ENCODE measurements at places on chromosomes 16 and 17. TPM values are rescaled to one million over a fixed set of nuclear protein-coding genes. Genes with fewer than 3 reads are reported as not detected.

DNA sequence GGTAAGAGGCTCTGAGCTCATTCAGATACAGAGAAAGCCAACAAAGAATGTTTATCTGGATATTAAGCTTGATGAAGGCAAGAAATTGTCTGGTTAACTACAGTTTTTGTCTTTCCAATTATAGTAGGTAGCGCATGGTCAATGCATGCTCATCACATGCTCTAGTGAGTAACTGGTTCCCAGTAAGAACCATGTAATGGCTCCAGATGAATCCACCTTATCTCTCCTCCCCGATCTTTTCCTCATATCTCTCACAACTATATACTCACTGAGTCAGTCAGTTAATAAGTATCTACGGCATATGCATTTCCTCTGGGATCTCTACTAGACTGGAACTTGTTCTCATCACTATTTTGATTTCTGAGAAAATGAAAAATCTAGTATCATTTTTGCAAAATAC lies 340.7 kb upstream of the DYNLRB2 start:
- no peak for DNase-seq
- H3K36me3 ChIP-seq: no peaks in the 10 kb centered on the region
- H3K27me3 ChIP-seq: no peaks in the 10 kb centered on the region
- H3K4me1 ChIP-seq: no peaks in the 10 kb centered on the region
- no peak overlapping the region for H3K27ac ChIP-seq

MLKL gene
- total RNA-seq: 4.6 TPM

DNA sequence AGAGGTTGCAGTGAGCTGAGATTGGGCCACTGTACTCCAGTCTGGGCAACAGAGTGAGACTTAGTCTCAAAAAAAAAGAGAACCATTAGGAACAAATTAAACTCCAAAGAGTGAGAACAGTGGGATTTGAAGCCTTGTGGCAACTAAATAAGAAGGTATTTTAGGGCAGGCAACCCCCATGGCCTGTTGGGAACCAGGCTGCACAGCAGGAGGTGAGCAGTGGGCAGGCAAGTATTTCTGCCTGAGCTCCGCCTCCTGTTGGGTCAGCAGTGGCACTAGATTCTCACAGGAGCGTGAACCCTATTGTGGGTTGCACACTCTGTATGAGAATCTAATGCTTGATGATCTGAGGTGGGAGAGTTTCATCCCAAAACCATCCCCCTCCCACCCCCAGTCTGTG lies 57.6 kb upstream of the MED9 start:
- no peak overlapping the region for H3K27ac ChIP-seq
- no peak for DNase-seq
- H3K27me3 ChIP-seq: no peaks in the 10 kb centered on the region
- H3K36me3 ChIP-seq: no peaks in the 10 kb centered on the region
- peaks cover 31% of the 10 kb centered on the region for H3K4me1 ChIP-seq

NPIPB13 gene
- 3.0 TPM for total RNA-seq

ZG16B gene
- 2.4 TPM for total RNA-seq

GRCh38 chr17:56970974-56971373 lies 7.0 kb upstream of the SCPEP1 start:
- no peaks in the 10 kb centered on the region for H3K27me3 ChIP-seq
- no peaks in the 10 kb centered on the region for H3K36me3 ChIP-seq
- H3K4me3 ChIP-seq: no peak overlapping the region
- DNase-seq: no peak

DNA sequence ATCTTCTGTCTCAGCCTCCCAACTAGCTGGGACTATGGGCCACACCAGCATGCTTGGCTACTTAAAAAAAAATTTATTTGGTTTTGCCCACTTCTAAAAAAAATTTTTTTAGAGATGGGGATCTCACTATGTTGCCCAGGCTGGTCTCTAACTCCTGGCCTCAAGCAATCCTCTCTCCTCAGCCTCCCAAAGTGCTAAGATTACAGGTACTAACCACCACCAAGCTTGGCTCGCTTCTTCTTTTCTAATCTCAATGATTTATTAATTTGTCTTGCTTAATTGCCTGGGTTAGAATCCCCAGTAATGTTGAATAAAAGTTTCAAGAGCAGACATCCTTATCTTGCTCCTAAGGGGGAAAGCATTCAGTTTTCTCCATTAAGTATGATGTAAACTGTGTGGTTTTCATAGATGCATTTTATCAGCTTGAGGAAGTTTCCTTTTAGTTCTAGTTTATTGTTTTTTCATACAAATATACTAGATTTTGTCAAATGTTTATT lies 65.8 kb upstream of the NACA2 start:
- H3K27me3 ChIP-seq: no peaks in the 10 kb centered on the region
- H3K4me3 ChIP-seq: no peak overlapping the region
- H3K4me1 ChIP-seq: no peaks in the 10 kb centered on the region
- no peak overlapping the region for H3K27ac ChIP-seq
- H3K36me3 ChIP-seq: no peaks in the 10 kb centered on the region

- peaks cover 18% of the 10 kb centered on the region for H3K36me3 ChIP-seq
- no peaks in the 10 kb centered on the region for H3K4me1 ChIP-seq
- no peak overlapping the region for H3K4me3 ChIP-seq
- no peak overlapping the region for H3K27ac ChIP-seq
Observed at GRCh38 chr16:56462064-56462796, 10.9 kb downstream of the OGFOD1 start.

DNA sequence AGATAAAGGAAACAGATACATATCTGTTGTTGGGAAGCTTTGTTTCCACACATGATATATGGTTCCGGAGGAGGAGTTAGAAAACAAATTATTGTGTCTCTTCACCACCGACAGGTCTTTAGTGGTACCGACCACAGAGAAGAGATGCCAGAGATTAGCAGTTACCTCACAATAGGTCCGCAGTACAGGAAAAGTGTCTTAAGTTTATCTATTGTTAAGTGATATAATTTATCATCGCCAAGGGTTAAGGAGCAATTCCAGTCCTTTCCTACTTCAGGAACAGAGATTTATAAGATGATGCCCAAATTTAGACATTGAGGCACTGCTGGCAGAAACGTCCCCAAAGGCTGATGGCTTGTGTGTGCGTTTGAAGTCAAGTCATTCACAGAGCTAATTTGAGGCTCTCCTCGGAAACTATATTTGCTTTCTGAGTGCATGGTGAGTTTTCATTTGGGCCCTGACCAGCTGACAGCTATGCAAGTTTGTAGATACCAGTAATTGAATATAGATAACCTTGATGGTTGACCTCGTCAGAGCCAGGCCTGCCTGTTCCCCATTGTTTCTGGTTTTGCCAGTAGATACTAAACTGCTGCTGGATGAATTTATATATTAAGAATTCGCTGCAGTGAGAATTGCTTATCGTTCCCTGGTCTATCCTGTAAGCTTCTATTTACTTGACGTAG lies 196.4 kb upstream of the IRX3 start:
- DNase-seq: peak; percentile 5
- no peaks in the 10 kb centered on the region for H3K36me3 ChIP-seq
- no peaks in the 10 kb centered on the region for H3K4me1 ChIP-seq
- H3K27me3 ChIP-seq: no peaks in the 10 kb centered on the region
- H3K4me3 ChIP-seq: no peak overlapping the region
- no peak overlapping the region for H3K27ac ChIP-seq

- no peak overlapping the region for H3K27ac ChIP-seq
- H3K36me3 ChIP-seq: no peaks in the 10 kb centered on the region
- no peak for DNase-seq
Observed at GRCh38 chr17:17391668-17392370, 85.0 kb upstream of the MED9 start.

DOC2B gene
- total RNA-seq: 11.5 TPM

DNA sequence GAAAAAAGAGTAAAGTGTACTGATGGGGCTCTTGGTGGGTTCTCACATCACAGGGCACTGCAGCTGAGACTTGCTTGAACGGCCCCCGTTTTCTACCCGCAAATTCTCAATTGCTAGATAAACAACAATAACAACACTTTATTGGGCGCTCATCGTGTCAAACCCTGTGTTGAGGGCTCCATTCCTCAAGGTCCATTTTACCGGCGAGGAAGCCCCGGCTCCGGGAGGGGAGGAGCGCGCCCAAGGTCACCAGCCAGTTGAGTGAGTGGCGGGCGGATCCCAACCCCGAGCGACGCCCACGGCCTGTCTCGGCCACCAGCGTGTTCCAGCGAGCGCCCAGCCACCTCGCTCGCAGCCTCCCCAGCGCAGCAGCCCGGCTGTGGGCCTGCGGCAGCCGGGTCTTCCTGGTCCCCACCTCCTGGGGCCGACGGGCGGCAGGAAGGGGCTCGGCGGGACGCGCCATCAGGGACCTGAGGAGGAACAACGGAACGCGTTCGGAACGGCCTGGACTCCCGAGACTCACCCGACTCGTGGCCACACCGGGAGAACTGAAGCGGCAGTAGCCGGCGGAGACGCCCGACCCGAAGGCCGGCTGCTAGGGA lies 373 bp downstream of the CMC2 start:
- no peaks in the 10 kb centered on the region for H3K36me3 ChIP-seq
- H3K27me3 ChIP-seq: no peaks in the 10 kb centered on the region
- DNase-seq: no peak
- H3K4me1 ChIP-seq: peaks cover 19% of the 10 kb centered on the region
- H3K27ac ChIP-seq: peak overlapping the region; percentile 99

DNA sequence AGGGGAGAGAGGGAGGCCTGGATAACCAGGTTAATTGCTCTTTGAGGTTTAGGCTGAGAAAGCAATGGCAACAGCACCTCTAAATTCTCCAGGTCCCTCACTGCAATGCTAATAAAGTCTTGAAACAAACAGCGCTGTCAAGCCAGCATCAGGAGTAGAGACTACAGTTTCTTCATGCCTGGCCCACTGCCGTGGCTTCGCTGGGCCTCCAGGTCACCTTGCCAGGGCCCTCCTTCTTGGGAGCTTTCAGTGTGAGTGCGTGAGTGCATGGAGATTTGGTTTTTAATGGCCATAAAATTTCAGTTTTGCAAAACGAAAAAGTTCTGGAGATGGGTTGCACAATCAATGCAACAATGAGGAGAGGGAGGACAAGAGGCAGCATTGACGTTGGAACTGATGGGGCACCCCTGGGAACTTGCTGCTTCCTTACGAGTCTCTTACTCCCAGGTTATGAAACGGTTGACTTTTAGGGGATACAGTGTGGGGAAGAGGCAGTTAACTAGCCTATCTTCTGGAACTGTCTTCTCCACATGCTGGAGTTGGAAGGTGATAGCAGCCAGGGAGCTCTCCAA lies 229.4 kb downstream of the XYLT1 start:
- no peaks in the 10 kb centered on the region for H3K27me3 ChIP-seq
- H3K36me3 ChIP-seq: no peaks in the 10 kb centered on the region
- H3K27ac ChIP-seq: no peak overlapping the region

- H3K27ac ChIP-seq: no peak overlapping the region
- H3K36me3 ChIP-seq: peaks cover 82% of the 10 kb centered on the region
- no peak overlapping the region for H3K4me3 ChIP-seq
- peak; percentile 9 for DNase-seq
- H3K4me1 ChIP-seq: peaks cover 97% of the 10 kb centered on the region
Observed at GRCh38 chr16:70695331-70696070, 9.6 kb upstream of the MTSS2 start.

- DNase-seq: no peak
- H3K27ac ChIP-seq: no peak overlapping the region
- peaks cover 8% of the 10 kb centered on the region for H3K4me1 ChIP-seq
- no peak overlapping the region for H3K4me3 ChIP-seq
- H3K36me3 ChIP-seq: no peaks in the 10 kb centered on the region
- H3K27me3 ChIP-seq: no peaks in the 10 kb centered on the region
Observed at GRCh38 chr17:3788200-3788599, 12.8 kb downstream of the ITGAE start.

GRCh38 chr17:45123930-45124796 lies 8.2 kb downstream of the PLCD3 start:
- no peaks in the 10 kb centered on the region for H3K27me3 ChIP-seq
- no peak for DNase-seq
- H3K36me3 ChIP-seq: peaks cover 38% of the 10 kb centered on the region
- peaks cover 15% of the 10 kb centered on the region for H3K4me1 ChIP-seq
- H3K4me3 ChIP-seq: no peak overlapping the region

SLC35G6 gene
- not detected for total RNA-seq

DNA sequence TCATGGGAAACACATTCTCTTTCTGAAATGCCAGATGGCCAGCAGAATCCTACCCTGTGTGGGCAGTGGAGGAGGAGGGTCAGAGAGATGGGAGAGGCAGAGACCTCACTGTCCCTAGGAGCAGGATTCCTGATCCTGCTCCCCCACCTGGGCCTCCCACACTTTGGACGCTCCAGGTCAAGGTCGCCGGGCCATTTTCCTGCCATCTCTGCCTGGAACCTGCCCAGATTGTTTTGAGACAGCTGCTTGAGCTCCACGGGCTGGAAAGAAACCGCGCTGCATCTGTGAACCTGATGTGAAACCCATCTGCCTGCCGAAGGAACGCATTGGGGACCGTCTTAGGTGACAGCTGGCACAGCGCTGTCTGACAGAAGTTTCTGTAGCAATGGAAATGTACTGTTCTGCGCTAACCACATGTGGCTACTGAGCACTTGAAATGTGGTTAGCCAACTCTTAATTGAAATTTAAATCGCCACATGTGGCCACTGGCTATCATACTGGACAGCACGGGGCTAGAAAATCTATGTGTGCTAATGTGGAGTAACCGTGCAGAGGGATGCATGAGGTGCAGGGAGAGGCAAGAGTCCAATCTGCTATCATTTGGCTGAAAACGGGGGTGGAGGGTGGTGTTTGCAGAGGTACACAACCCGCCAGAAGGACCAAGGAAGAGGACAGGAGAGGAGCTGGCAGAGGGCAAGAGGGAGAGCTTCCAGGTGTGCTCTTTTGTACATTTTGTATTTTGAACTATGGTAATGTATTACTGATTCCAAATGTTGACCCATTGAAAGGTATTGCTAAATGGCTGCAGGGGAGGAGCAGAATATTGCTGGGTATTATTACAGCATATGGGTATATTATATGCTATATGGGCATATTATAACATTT lies 15.4 kb upstream of the NUBP1 start:
- no peaks in the 10 kb centered on the region for H3K27me3 ChIP-seq
- H3K36me3 ChIP-seq: no peaks in the 10 kb centered on the region
- DNase-seq: no peak
- H3K4me1 ChIP-seq: no peaks in the 10 kb centered on the region
- H3K4me3 ChIP-seq: no peak overlapping the region

DNA sequence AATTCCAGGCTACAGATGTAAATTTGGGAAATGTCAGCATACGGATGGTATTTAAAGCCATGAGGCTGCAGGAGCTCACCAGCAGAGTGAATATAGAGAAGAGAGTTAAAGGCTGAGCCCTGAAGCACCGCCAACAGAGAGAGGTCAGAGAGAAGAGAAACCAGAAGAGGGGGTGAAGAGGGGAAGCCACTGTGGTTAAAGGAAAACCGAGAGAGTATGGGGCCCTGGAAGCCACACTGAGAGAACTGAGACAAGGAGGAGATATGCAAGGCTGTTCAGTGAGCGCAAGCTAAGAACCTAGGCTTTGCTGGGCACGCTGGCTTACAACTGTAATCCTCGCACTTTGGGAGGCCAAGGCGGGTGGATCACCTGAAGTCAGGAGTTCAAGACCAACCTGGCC lies 24.6 kb downstream of the COPRS start:
- DNase-seq: no peak
- H3K36me3 ChIP-seq: no peaks in the 10 kb centered on the region
- H3K4me1 ChIP-seq: no peaks in the 10 kb centered on the region
- no peaks in the 10 kb centered on the region for H3K27me3 ChIP-seq
